ENCODE measurements at places on chromosomes 1 and 21.
A peak's percentile ranks its signal among the peaks of the same experiment; 100 is the strongest.

DNA sequence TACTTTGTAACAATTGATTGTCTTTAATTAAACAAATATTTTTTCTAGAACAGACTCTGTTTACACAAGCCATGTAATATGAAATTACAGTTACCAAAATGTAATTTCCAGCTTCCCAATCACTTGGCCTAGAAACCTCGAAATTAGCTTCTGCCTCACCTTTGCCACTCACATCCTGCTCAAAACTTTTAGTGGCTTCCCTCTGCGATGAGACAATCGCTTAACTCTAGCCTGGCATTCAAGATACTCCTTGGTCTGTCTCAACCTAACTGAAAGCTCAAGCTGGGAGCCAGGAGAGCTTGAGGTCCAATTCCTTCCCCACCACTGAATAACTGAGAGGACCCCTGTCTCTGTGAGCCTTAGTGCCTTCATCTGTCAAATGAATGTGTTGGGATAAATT is 42.8 kb downstream of the GFI1 start:
- peak; percentile 1 for DNase-seq

GRCh38 chr21:38950435-38951094 is 144.8 kb downstream of the ETS2 start:
- DNase-seq, result peak; percentile 48

DNA sequence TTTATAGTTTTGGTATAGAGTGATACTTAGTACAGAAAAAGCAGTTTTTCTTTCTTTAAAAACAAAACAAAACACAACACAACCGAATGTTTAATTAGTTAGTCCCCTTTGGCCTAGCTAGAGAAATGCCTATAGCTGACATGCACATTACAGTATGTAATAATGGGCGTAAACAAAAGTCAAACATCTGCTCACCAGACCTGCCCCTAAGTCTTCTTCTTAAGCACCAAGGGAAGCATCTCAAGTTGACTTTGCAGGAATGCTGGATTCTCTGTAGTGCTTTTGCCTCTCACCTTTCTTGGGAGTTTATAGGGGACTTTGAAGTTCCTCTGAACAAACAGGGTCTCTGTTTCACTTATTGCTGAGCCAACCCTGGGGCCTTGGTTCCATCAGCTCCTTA is 143.7 kb downstream of the TM2D1 start:
- DNase-seq, result no peak

DNA sequence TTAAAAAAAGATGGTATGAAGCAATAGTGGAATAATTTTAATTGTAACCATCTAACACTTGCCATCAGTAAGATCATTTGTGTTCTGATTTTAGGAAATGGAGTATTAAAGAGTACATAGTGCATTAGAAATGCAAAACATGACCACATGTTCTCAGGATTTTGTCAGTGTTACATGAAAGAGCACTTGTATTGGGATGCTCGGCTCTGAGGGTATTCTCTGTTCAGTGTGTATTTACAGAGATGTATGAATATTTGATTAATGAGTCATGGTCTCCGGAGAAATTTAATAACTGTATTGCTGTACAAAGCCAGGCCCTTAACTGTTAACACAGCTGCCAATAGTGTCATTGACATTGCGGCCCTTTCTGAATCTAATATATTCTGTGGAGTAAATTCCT is 91.7 kb downstream of the ATG4C start:
- no peak for DNase-seq

Measured in umbilical cord (tissue), 2 donors.